Stimulated activated CD8-positive, alpha-beta memory T cell treated with anti-CD3 and anti-CD28 coated beads, Interleukin-7, amount 100 ng/mL, for 24 hours (primary cell): ENCODE measurements at places on chromosomes 12 and 14.

GRCh38 chr12:109278912-109279311 lies 30.2 kb downstream of the FOXN4 start:
- no peak for DNase-seq

DNA sequence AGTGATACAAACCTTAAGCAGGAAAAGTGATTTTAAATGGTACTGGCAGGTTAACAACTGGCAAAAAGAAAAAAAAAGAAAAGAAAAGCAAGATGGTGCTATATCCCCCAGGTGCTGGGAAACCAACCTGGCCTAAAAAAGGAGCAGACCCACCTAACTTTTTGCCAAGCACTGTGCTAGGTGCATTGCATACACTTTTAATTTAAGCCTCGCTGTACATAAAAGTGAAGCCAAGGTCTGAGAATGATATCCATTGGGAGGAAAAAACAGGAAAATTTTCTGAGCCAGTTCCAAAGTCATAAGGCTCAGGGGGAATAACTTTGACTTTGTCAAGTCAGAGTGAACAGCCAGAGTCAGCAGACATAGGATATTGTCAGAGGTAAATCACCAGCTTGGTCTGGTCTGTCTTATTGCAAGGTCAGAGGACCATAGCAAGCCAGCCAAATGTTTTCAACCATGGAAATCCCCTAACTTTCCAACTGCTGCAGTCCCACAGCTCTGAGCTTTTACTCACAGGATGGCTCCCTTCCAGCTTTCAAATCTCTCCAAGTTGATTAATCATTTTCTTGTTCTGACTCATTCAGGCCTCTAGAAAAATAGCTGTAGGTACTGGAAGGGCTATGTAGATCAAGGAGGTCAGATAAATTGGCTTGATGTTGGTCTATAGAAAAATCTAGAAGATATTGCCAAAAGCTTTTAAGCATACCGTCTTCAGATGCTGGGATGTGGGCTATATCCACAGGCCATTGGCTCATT lies 412.9 kb downstream of the RAD51B start:
- DNase-seq = no peak

DNA sequence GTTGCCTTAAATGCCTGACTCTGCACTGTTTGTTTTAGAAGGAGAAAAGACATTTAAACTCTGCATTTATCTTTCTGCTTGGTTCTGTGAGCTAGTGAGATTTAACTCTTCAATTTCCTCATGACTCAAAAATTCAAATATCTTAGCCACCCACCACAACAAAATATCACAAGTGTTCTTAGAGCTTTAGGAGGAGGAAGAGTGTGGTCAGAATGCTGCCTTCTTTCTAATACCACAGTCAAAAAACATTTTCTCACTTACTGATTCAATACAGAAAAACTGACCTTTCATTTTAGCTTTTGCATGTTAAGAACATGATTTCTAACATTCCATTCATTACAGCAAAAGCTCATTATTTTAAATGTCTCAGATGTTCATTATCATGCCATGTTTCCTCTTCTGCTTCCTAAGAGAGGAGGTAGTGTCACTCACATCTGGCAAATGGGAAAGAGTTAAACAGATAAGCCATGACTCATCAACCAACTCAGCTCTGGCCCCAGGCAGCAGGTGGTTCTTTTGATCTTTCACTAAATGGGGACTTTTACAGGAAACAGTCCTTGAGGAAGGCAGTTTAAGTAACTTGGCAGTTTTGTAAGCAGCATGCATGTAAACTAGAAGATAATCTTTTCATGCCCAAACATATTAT lies 56.4 kb upstream of the RNU6-8 start:
- DNase-seq = no peak

DNA sequence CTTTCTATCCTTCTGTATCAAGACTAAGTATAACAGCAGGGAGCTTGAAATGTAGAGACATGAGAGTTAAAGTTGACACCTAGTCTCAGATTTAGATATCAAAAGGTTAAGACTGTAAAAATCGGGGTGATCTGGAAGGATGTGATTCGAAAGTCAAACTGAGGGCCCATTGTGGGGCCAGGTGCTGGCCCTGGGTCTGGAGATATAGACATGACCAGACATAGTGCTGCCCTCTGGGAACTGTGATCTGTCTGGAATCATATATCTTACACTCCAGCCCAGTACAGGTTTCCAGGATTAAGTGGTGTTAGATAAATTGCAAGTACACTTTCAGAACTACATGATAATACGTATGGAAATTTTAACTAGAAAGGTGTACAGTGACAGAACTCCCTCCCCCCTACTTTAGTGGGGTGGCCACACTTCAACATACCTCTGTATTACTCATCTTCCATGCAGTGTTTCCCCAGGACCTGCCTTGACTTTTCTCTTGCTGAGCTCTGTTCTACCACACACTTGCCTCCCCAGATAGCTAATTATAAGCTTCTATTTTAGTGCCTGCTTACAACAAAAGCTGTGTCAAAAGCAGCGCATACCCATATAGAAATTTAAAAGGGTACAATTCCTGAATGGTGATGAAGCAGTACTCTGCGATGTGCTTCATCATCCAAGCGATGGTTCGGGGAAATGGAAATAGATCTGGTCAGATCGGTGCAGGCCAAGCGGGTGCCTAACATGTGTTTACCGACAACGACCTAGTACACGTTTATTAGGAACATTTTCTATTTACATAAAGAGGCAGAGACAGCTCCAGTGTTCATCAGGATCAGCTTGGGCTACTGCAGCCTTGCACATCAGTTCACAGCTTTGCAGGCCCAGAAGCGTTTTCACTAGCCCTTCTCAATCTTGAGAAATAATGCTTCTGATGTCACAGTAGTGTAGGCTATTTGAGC lies 68.7 kb downstream of the ARF6 start:
- no peak for DNase-seq

DNA sequence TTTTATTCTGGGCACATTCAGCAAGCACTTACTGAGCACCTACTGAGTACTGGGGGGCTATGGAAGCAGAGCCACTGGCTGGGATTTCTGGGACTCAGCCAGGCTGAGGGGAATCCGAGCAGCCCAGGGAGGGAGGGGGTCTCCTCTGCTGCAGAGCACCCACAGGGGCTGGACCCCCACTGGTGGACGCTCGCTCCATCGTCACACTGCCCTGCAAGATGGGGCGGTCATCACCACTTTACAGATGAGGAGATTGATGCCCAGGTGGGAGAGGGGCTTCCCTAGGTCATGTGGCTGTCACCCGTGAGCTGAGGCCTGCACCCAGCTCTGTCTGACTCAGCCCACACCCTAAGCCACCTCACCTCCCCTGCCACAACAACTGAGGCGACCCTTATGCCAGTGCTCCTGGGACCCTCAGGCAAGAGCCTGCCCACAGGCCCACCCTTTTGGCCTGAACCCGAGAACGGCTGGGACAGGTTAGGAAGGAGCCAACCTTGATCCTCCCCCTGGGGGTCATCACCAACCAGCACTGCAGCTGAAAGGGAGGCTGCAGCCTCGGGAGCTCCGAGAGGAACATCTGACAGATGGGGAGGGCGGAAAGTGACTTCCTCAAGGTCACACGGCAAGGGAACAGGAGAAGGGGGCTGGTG lies 74.4 kb downstream of the SERPINA3 start:
- no peak for DNase-seq

DNA sequence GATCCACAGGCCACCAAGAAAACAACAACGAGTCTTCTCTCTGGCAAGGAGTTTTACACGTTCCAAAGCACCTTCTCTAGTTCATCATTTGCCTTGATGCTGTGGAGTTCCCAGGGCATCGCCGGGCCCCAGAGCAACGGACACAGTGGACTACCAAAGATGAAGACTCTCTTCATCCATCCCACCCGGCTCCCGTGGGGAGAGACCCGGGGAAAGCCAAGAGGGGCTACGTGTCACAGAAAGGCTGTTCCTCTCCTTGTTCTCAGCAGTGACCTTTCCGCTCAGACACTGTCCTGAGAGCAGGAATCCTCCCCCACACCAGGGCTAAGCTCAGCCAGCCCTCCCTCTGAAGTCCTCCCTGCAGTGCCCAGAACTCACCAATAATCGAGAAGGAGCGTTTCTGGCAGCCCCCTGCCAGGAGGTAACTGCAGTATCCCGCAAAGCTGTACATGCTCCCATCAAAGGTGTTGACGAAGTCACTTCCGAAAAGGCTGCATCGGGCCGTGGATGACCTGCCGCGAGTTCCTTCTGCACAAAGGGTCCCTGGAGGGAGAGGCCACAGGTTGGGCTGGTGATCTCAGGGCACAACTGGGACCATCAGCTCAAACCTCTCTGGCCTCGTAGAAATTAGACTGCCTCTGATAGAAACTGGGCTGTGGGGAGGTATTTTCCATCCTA lies 3.5 kb downstream of the VWF start:
- no peak for DNase-seq

- no peak for DNase-seq
Observed at GRCh38 chr14:101590616-101591015, 29.3 kb downstream of the DIO3 start.

DNA sequence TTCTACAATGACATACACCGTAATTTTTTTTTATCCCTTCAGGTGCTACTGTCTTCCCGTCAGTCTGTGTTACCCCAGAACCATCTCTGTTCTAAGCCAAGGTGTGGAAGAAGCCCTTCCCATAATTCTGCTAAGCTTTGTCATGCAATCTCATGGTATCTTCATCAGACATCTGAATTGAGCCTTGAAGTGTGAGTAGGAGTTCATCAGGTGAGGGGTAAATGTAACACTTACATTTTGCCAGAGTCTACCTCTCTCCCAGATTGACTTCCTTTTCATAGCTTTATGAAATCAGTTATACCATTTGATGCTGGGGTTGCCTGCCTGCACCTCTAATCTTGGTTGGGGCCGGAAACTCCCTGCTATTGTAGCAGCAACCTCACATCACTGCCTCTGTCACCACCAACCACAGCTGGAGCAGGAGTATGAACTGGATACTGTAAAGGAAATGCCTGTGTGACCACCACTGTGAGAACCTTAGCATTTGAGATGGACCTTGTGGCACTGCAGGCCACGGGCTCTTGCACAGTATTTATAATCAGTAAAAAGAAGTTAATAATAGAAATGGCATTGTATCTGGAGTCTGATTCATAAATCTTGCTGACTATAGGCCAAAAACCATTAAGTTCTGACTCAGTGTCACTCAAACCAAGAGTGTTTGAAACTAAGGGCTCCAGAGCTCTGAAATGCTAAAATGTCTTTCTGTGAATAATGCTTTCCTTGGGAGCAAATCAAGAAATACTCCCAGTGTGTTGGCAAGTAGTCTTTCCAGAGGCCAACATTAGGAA lies 58.7 kb upstream of the STK38L start:
- DNase-seq = no peak
